Gastrocnemius medialis (tissue), 4 donors: ENCODE measurements at places on chromosomes 7 and 10. TPM values are rescaled to one million over a fixed set of nuclear protein-coding genes. Genes with fewer than 3 reads are reported as not detected.

The FAM24B gene
- total RNA-seq, result not detected

- no peaks in the 10 kb centered on the region for H3K36me3 ChIP-seq
- no peaks in the 10 kb centered on the region for H3K4me1 ChIP-seq
- DNase-seq, result no peak
- H3K27me3 ChIP-seq, result peaks cover 4% of the 10 kb centered on the region
- H3K27ac ChIP-seq, result no peak overlapping the region
Measured at GRCh38 chr10:1253523-1254353, 197.6 kb downstream of the WDR37 start.

DNA sequence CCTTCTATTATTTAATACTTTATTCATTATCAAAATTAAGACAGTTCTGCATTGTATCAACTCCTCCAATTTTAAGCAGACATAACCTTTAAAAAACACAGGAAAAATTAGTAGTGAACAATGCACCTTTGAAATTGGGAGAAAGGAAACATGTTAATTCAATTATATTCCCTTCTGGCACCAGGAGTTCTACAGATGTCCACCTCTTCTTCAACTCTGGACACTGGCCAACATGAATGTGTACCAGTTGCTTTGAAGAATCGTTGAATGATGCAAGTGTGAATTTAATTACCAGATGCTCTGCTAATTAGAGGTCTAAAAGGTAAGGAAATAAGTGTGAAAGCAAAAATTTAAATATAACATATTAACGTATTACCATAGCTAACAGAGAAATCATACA, 206.7 kb upstream of the IGFBP3 start:
- H3K36me3 ChIP-seq, result no peaks in the 10 kb centered on the region
- no peaks in the 10 kb centered on the region for H3K27me3 ChIP-seq
- no peaks in the 10 kb centered on the region for H3K4me1 ChIP-seq
- H3K4me3 ChIP-seq, result no peak overlapping the region

The PRRT4 gene
- total RNA-seq, result 1.0 TPM

GRCh38 chr10:121332829-121333765, 265.1 kb downstream of the FGFR2 start:
- H3K4me1 ChIP-seq, result no peaks in the 10 kb centered on the region
- DNase-seq, result no peak
- H3K27ac ChIP-seq, result no peak overlapping the region
- H3K27me3 ChIP-seq, result no peaks in the 10 kb centered on the region
- H3K36me3 ChIP-seq, result no peaks in the 10 kb centered on the region

The ACTA2 gene
- 85.4 TPM for total RNA-seq

- peak overlapping the region; percentile 97 for H3K27ac ChIP-seq
- H3K4me3 ChIP-seq, result peak overlapping the region; percentile 79
- no peaks in the 10 kb centered on the region for H3K36me3 ChIP-seq
Measured at GRCh38 chr10:102118867-102119266, 1.3 kb downstream of the LDB1 start.

The DYDC1 gene
- total RNA-seq, result not detected
